ENCODE measurements at places on chromosomes 11 and 22. TPM values are rescaled to one million over a fixed set of nuclear protein-coding genes. Genes with fewer than 3 reads are reported as not detected.

GRCh38 chr11:125345421-125346178 is 150.5 kb downstream of the FEZ1 start:
- peaks cover 5% of the 10 kb centered on the region for H3K27me3 ChIP-seq
- no peak overlapping the region for H3K27ac ChIP-seq
- H3K4me3 ChIP-seq = no peak overlapping the region
- no peaks in the 10 kb centered on the region for H3K36me3 ChIP-seq

- H3K4me1 ChIP-seq = no peaks in the 10 kb centered on the region
- H3K36me3 ChIP-seq = no peaks in the 10 kb centered on the region
- H3K27ac ChIP-seq = no peak overlapping the region
- H3K4me3 ChIP-seq = no peak overlapping the region
- no peaks in the 10 kb centered on the region for H3K27me3 ChIP-seq
- DNase-seq = peak; percentile 4
Measured at GRCh38 chr11:26227301-26227746, 104.6 kb upstream of the ANO3 start.

GRCh38 chr11:126357969-126358762 is 2.7 kb downstream of the ST3GAL4 start:
- H3K4me3 ChIP-seq = peak overlapping the region; percentile 86
- H3K27ac ChIP-seq = peak overlapping the region; percentile 56
- peak; percentile 28 for DNase-seq
- H3K27me3 ChIP-seq = no peaks in the 10 kb centered on the region

The SCARF2 gene
- total RNA-seq = 1.4 TPM

The GLB1L3 gene
- not detected for total RNA-seq

GRCh38 chr11:68461575-68461917 is 994 bp downstream of the PPP6R3 start:
- no peaks in the 10 kb centered on the region for H3K27me3 ChIP-seq
- peak overlapping the region; percentile 97 for H3K27ac ChIP-seq
- no peaks in the 10 kb centered on the region for H3K36me3 ChIP-seq
- H3K4me1 ChIP-seq = peaks cover 72% of the 10 kb centered on the region
- H3K4me3 ChIP-seq = peak overlapping the region; percentile 95
- DNase-seq = no peak

The PATE2 gene
- total RNA-seq = not detected

The IFT27 gene
- total RNA-seq = not detected

Data from HepG2 (cell line).